Natural killer cell treated with Interleukin-12 subunit alpha and Interleukin-12 subunit beta and Interleukin-15 and Interleukin-18, amount 100 ng/mL, for 72 hours (primary cell): ENCODE measurements at places on chromosomes 5 and 9. TPM values are rescaled to one million over a fixed set of nuclear protein-coding genes. Genes with fewer than 3 reads are reported as not detected.

Gene MEGF10
- not detected for total RNA-seq

Gene STKLD1
- total RNA-seq, result 0.19 TPM

Gene PPP3R2
- total RNA-seq, result not detected

Gene FBN2
- not detected for total RNA-seq

Gene TAS2R1
- not detected for total RNA-seq

Gene NTNG2
- 8.3 TPM for total RNA-seq

Gene C5orf34
- total RNA-seq, result 6.5 TPM

Gene PCDHB10
- not detected for total RNA-seq

Gene LRRC19
- not detected for total RNA-seq

Gene SREK1IP1
- total RNA-seq, result 19.9 TPM

Gene PTPRD
- 3.7 TPM for total RNA-seq

Gene ADGRD2
- not detected for total RNA-seq
